ENCODE measurements at places on chromosomes 3 and 15.

DNA sequence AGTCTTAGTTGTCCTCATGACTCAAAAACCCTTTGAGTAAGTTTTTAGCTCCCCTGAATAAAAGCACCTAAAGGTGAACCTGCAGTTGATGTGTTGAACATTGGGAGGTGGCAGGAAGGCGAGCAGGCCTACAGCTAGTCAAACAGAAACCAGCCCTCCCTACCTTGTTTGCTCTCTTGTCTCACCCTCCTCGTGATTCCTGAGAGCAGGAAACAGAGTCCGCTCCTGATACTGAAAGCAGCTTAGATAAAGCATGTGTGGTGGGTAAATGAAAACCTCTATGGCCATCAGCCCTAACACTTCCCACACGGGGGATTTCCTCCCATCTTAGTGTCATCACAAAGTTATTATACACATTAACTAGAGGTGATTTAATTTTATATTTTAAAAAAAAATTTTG lies 21.8 kb upstream of the CLDN18 start:
- no peak for DNase-seq

DNA sequence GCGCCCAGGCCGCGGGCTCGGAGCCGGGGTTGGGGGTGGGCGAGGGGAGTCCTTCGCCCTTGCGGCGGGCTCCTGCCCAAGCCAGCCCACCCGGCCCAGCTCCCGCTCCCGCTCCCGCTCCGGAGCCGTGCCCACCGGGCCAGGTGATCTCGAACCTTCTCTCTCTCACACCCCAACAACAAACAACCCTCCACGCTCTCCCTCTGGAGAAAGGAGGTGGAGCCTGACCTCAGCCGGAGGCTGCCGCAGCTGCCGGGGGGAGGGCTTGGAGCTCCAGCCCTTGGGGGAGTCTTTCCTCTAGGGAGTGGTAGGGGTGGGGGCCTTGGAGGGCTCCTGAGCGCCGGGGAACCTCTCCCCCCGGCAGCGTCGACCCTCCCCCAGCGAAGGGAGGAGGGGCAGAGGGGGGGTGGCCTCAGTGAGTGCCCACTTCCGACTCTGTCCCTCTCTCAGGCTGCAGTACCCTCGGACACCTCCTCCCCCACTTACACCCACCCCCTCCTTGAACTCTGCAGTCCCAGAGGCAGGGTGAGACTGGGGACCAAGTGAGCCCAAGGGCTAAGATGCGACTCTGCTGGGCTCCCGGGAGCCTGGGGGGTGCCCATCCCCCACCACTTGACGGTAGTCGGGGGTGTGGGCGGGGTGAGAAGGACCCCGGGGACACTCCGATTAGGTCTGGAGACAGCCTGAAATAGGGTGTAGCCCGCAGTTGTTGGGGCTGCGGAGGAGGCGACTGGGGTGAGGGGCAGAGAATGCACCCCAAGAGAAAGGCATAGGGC lies 4.4 kb upstream of the BAHD1 start:
- DNase-seq: no peak

DNA sequence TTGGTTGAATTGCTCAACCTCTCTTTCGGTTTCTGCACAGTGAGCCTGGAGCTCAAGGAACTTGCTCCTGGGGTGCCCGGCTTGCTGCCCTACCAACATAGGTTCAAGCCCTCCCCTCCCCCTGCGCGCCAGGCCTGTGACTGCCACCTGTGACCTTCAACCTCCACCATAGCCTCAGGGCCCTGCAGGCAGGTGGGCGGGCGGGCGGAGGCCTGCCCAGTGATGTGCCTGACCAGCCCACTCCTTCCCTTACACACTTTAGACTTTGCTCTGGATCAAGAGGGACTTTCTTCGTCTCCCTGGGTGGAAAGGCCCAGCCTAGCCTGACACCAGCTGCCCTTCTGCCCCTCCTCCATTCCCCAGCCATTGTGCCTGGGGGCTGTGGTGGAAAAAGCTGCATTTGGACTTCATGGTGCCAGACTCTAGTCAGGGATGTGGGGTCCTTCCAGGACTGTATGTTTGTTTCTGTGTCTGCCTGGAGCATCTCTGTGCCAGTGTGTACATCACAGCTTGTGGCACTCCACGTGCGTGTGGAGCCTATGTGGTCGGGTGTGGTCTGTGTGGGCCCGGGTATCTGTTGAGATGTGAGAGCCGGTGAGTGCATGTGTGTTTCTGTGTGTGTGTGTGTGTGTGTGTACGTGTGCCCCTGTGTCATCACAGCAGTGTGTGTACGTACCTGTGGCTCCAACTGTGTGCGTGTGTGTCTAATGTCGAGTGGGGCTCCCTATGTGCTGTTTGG lies 9.5 kb downstream of the PRKCD start:
- no peak for DNase-seq

- DNase-seq: no peak
These were observed 72.7 kb downstream of the UACA start for GRCh38 chr15:70690491-70691276.

DNA sequence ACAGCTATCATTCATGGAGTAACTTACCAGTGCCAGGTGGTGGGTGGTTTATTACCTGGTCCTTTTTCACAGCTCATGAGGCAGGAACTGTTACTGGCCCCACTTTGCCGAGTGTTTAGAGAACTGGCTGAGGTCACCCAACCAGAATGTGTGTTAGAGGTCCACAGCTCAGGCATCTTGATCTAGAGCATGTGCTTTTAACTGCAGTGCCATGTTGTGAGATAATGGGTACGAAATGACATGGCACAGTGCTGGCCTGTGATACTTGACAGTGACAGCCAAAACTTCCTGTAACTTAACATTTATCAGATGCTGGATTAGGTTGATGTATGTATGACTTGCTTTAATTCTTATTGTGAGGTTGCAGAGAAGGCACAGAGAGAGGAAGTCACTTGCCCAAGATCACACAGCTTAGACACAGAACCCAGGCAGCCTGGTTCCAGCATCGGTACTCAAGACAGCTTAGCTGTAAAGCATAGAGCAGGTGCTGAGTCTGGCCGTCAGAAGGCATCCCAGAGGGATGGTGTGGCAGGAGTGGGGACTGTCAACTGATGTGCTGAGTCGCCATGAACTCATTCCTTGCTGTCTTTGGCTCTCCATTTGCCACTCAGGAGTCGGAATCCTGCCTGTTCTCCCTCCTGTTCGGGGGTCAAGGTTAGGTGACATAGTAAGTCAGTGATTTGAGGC lies 9.6 kb downstream of the MCM2 start:
- no peak for DNase-seq

DNA sequence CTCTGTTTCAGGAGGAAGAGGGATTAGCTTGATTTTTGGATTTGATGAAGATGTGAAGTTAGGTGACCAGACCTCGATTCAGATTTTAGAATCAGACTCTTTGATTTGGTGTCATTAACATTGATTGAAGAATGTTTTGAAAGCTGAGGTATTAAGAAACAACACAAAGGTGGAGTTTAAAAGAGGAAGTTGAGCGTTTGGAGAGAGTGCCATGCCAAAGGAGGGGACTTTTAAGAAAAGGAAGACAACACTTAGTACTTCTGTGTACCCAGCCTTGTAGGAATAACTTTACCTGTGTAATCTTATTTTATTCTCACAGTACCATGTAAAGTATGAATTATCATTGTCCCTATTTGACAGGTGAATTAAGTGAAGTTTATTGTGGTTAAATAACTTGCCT lies 34.4 kb downstream of the PPARG start:
- DNase-seq: no peak

- DNase-seq: no peak
These were observed 17.4 kb upstream of the INO80 start for GRCh38 chr15:41133454-41133853.

- DNase-seq: no peak
These were observed 32.7 kb upstream of the DCUN1D1 start for GRCh38 chr3:183013074-183013473.

GRCh38 chr15:77944002-77944867 lies 133.3 kb downstream of the TBC1D2B start:
- DNase-seq: peak; percentile 9

GRCh38 chr3:24365168-24365567 lies 129.5 kb downstream of the THRB start:
- DNase-seq: no peak

- no peak for DNase-seq
These were observed 23.4 kb downstream of the SLC9A9 start for GRCh38 chr3:143824735-143825385.
